Activated CD4-positive, alpha-beta T cell treated with anti-CD3 and anti-CD28 coated beads for 36 hours (primary cell): ENCODE measurements at places on chromosomes 13 and 19. TPM values are rescaled to one million over a fixed set of nuclear protein-coding genes. Genes with fewer than 3 reads are reported as not detected.
A peak's percentile ranks its signal among the peaks of the same experiment; 100 is the strongest.

GRCh38 chr13:33411312-33411711, 125.8 kb upstream of the STARD13 start:
- DNase-seq, result no peak

The ZIC5 gene
- total RNA-seq, result not detected

The KLK14 gene
- 1.1 TPM for total RNA-seq

DNA sequence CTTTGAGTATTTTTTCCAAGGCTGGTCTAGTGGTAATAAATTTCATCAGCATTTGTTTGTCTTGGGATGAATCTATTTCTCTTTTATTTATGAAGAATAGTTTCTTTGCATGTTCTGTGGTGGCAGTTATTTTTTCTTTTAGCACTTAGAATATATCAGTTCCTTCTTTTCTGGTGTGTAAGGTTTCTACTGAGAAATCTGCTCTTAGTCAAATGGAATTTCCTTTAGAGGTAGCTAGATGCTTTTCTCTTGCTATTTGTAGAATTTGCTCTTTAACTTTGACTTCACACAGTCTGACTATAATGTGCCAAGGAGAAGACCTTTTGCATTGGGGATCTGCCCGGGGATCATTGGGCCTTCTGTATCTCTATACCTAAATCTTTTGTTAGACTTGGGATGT, 4.1 kb upstream of the SIGLEC6 start:
- no peak for DNase-seq

DNA sequence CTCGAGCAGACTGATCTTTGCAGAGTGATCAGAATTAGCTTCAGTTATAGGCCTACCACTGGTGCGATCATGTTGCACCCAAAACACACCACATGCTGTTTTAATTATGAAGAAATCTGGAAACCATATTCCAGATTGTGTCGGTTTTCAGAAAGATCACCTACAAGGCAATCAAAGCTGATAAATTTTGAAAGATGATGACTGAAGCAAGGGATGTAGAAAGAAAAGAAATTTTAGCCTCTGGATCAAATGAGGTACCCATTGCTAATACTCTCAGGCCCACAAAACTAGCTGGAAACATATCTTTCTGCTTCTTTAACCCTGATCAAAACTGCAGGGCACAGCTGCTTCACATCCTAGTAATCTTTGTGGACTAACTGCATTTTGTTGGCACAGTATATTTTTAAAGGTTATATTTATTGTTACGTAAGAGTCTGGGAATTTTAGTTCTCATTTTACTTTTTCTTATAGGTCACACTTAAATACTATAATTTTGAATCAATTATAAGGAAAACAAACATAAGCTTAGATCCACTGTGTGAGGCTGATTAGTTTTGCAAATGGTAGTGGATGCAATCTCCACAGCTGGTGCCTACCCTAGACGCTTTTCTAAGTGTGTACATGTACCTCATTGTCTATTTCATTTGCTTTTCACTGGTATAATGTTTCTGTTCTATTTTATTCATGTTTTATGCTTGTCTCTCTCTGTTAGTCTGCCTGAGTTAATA, 150.9 kb downstream of the RGCC start:
- no peak for DNase-seq

The IL4I1 gene
- 22.2 TPM for total RNA-seq

The RNF17 gene
- total RNA-seq, result 0.47 TPM

GRCh38 chr13:95035311-95036109, 265.7 kb downstream of the ABCC4 start:
- DNase-seq, result no peak

GRCh38 chr13:40599747-40600146, 66.7 kb downstream of the FOXO1 start:
- no peak for DNase-seq

The GSK3A gene
- 32.6 TPM for total RNA-seq

The ZNF616 gene
- 15.7 TPM for total RNA-seq

- peak; percentile 62 for DNase-seq
Measured at GRCh38 chr19:11673608-11674041, 65.1 kb downstream of the ZNF823 start.

DNA sequence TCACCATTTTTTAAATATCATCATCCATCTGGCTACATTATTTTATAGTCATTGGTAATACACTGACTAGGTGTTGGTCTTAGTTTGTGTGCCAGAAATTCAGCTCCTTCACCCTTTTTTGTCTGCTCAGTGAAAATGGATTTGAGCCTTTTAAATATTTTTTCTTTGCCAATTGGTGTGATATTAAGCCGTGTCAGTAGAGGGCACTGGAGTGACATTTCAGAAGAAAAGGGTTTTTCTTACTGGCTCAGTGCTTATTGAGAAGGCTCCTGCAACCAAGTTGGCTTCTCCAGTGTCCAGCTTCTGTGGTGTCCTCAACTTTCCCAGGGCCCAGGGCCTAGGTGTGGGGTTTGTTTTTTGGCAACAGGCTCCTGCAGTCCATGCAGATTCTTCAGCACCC, 546.6 kb downstream of the DACH1 start:
- DNase-seq, result peak; percentile 18

DNA sequence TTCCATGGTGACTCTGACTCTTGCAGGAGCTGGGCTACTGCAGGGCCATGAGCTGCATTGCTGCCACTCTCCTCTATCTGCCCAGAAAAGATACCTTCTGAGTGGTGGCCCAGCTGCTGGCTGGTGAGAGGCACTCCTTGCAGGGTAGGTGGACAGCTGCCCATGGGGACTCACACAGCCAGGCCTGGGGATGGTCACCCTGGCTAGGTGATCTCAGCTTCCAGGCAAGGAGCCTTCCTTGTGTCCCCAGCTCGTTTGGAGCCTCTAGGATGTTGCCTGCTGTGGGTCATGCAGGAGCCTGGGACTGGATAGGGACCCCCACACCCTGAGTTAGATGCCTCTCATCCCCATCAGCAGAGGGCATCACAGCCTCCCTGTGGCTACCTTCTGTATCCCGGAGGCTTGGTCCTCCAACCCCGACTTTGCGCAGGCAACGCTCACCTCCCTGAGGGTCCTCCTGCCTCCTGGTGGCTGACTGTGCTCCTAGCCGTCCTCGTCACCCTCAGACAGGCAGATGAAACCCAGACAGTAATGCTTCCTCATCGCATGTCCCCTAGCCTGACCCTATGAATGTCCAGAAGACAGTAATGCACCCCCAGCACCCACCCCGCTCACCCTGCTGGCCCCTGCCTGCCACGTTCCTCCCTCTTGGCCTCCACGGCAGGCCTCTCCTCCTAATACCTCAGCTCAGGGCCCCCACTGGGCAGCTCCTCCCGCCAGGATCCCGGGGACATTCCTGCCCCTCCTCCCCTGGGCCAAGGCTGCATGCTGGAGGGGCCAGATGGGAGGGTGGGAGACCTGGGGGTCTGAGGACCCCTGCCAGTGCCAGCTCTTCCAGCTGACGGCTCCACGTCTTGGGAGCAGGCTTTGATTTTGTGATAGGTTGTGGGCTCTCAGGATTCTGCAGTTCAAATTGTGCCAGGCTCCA, 13.6 kb upstream of the ZNF14 start:
- DNase-seq, result no peak

The CALR gene
- total RNA-seq, result 557 TPM

DNA sequence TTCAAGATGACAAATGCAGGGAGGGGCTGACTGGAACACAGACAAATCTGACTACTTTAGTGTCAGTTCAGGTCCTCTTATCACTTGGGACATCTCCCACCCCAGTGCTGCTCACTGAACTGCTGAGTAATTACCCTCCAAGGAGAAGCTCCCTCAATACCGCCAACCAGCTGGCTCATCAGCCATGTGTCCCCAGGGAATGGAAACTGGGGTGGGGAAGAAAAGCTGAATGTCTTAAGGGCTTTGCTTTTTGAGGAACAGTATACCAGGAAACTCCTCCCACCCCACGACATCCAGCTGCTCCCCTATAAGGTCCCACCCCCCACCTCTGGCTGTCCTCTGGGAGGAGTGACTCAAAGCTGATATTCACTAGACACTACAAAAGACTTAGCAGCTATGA, 2.0 kb downstream of the ZNF823 start:
- DNase-seq, result peak; percentile 18

The OR7G2 gene
- total RNA-seq, result not detected

- DNase-seq, result no peak
Measured at GRCh38 chr13:101512650-101513049, 60.2 kb downstream of the ITGBL1 start.

DNA sequence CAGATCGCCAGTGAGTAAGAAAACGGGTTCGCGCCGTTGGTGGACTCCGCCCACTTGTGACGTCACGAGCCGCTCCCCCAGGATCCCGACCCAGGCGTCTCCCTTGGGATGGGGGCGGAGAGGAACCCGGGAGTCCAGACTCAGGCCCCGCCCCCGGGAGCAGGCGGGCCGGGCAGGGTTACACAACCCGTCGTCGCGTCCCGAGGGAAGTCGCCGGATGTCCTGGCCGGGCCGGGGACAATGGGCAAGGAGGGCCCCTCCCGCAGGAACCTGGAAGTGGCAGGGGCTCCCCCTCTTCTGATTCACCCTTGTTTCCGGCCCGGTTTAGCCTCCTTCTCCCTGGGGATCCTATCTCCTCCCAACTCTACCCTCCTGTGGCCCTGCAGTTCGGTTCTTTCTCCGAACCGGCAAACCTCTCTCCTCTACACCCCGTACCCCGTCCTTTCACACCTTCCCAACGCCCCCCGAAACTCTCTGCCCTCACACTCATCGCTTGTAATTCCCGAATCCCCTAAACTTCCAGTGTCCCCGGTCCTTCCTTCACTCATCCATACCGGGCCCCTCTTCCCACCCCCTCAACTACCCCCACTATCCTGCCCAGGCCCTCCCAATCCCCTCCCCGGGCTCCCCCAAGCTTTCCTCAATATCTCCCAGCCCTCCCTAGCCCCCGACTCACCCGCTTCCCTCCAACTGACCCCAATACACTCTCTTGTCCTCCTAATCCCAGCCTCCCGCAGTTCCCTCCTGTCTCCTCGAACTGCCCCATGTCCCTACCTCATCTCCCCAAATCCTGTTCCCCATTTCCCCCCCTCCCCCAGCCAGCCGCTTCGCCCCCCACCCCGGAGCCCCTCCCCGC, 20.0 kb upstream of the ERCC1 start:
- DNase-seq, result peak; percentile 79

The KLK3 gene
- total RNA-seq, result not detected

The MCF2L gene
- 8.7 TPM for total RNA-seq

DNA sequence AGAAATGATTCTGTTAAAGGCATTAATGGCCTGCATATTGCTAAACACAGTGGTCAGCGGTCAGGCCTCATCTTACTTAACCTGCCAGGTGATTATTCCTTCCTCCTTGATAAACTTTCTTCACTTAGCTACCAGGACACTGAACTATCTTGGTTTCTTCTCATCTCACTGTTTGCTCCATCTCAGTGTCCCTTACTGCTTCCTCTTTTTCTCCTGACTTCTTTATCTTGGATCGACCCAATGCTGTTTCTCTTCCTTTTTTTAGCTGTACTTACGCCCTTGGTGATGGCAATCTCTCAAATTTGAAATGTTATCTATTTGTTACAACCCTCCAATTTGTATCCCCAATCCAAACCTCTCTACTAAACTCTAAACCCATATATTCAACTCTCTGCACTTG, 7.8 kb upstream of the CLC start:
- DNase-seq, result no peak

- DNase-seq, result no peak
Measured at GRCh38 chr13:50401049-50401505, 385.8 kb downstream of the KCNRG start.

- DNase-seq, result no peak
Measured at GRCh38 chr19:31506102-31506501, 156.9 kb upstream of the TSHZ3 start.

DNA sequence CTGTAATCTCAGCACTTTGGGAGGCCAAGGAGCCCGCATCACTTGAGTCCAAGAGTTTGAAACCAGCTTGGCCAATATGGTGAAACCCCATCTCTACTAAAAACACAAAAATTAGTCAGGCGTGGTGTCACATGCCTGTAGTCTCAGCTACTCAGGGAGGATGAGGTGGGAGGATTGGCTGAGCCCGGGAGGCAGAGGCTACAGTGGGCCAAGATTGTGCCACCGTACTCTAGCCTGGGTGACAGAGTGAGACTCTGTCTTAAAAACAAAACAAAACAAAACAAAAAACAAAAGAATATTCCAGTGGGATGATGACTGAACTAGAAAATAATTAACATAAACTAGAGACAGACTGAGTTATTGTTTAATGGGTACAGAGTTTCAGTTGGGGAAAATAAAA, 81.7 kb upstream of the ABCC4 start:
- DNase-seq, result no peak
